Lung (tissue), 17 donors: ENCODE measurements at places on chromosomes 5 and 9. TPM values are rescaled to one million over a fixed set of nuclear protein-coding genes. Genes with fewer than 3 reads are reported as not detected.

SH3RF2 gene
- 1.3 TPM for total RNA-seq

GRCh38 chr5:172177176-172177575 is 10.8 kb downstream of the STK10 start:
- no peak overlapping the region for H3K4me3 ChIP-seq
- H3K36me3 ChIP-seq: no peaks in the 10 kb centered on the region
- no peaks in the 10 kb centered on the region for H3K27me3 ChIP-seq
- H3K27ac ChIP-seq: no peak overlapping the region
- no peaks in the 10 kb centered on the region for H3K4me1 ChIP-seq
- no peak for DNase-seq

CACFD1 gene
- total RNA-seq: 40.5 TPM

GRCh38 chr9:113808391-113809358 is 67.4 kb upstream of the ZNF618 start:
- peak overlapping the region; percentile 33 for H3K27ac ChIP-seq
- peak; percentile 92 for DNase-seq
- no peaks in the 10 kb centered on the region for H3K27me3 ChIP-seq

- no peak for DNase-seq
- H3K36me3 ChIP-seq: no peaks in the 10 kb centered on the region
- no peaks in the 10 kb centered on the region for H3K27me3 ChIP-seq
- H3K27ac ChIP-seq: no peak overlapping the region
- H3K4me1 ChIP-seq: peaks cover 32% of the 10 kb centered on the region
These were observed 163.4 kb downstream of the ERCC6L2 start for GRCh38 chr9:96038914-96039313.

DNA sequence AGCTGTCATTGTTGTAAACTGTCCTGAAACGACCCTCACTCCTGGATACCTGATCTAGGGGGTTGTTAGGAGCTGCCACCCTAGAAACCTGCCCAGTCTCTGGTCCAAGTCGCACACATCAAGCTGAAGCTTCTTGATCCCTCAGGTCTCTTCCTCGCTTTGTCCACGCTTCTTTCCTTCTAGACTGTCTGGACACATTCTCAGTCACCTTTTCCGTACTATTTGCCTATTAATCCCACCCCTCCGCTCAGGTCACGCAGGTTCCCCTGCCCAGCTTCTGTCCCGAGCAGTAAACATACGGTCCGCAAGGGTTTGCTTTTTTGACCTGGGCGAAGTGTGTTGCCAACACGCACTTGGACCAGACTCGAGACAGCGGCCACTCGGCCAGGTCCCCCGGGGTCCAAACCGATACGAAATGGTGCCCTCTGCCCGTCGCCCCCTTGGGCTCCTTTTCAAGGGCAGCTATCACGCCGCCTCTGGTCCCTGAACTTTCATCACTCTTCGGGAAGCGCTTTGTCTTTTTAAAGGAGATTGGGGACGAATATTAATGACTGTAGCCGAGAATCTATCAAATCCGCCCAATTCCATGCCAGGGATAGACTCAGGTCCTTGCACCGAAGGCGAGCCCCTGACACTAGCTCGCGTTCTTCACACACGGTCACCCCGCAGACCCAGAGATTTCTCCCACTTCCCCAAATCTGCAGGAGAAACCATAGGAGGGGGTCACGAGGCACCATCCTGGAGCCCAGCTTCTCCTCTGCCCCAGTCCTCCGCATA is 814 bp downstream of the PLCXD3 start:
- no peaks in the 10 kb centered on the region for H3K27me3 ChIP-seq
- H3K27ac ChIP-seq: peak overlapping the region; percentile 58
- no peak for DNase-seq
- peak overlapping the region; percentile 62 for H3K4me3 ChIP-seq
- peaks cover 6% of the 10 kb centered on the region for H3K4me1 ChIP-seq
- no peaks in the 10 kb centered on the region for H3K36me3 ChIP-seq

ADAMTS2 gene
- 45.5 TPM for total RNA-seq

DNA sequence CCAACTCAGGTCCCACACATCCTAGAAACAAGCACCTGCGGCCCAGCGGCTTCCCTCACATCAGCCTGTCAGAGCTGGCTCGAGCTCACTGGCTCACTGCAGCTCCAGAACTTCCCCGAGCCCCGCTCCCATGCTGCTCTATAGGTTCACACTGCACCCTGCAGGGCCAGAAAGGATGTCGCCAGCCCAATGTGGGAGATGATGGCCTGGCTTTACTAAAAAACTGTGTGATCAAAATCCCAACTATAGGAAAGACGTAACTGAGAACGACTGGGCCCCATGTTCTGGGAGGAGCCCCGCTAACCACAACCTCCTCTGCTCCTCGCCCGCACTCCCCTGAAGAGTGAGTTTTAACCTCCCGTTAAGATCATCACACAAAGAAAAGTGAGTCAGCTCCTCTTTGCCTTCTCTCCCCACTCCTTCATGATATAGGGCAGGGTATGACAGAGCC is 4.6 kb downstream of the SURF4 start:
- DNase-seq: no peak
- no peak overlapping the region for H3K27ac ChIP-seq
- H3K27me3 ChIP-seq: no peaks in the 10 kb centered on the region
- H3K4me1 ChIP-seq: peaks cover 6% of the 10 kb centered on the region
- no peak overlapping the region for H3K4me3 ChIP-seq
- peaks cover 31% of the 10 kb centered on the region for H3K36me3 ChIP-seq

DAB2IP gene
- total RNA-seq: 75.0 TPM

GRCh38 chr5:57698802-57699201 is 216.2 kb upstream of the ACTBL2 start:
- H3K27ac ChIP-seq: peak overlapping the region; percentile 59
- no peaks in the 10 kb centered on the region for H3K27me3 ChIP-seq
- H3K4me3 ChIP-seq: no peak overlapping the region
- peaks cover 44% of the 10 kb centered on the region for H3K4me1 ChIP-seq
- no peaks in the 10 kb centered on the region for H3K36me3 ChIP-seq

CCDC171 gene
- total RNA-seq: 17.0 TPM

DNA sequence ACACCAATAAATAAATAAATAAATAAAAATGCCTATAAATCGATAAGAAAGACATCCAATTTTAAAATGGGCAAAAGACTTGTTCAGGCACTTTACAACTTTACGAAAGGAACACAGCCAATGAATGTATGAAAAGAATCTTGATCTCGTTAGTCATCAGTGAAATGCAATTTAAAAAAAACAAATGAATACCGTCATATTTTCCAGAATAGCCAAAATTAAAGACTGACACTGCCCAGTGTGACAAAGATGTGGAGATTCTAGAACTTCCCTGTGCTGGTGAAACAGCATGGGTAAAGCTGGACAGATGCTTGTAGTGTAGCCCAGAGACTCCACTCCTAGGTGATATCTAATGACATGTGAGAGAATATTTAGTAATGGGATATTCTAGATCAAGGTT is 127.1 kb downstream of the GOLPH3 start:
- no peak for DNase-seq
- H3K36me3 ChIP-seq: no peaks in the 10 kb centered on the region
- H3K4me3 ChIP-seq: no peak overlapping the region
- no peak overlapping the region for H3K27ac ChIP-seq

SARDH gene
- 8.4 TPM for total RNA-seq

- H3K4me3 ChIP-seq: no peak overlapping the region
- H3K4me1 ChIP-seq: peaks cover 3% of the 10 kb centered on the region
- H3K27ac ChIP-seq: no peak overlapping the region
- no peaks in the 10 kb centered on the region for H3K36me3 ChIP-seq
- no peaks in the 10 kb centered on the region for H3K27me3 ChIP-seq
- no peak for DNase-seq
These were observed 121.8 kb upstream of the MTAP start for GRCh38 chr9:21680590-21680989.

GRCh38 chr5:76724871-76725270 is 8.9 kb downstream of the F2R start:
- H3K27ac ChIP-seq: no peak overlapping the region
- no peak overlapping the region for H3K4me3 ChIP-seq
- H3K36me3 ChIP-seq: peaks cover 6% of the 10 kb centered on the region
- no peak for DNase-seq
- no peaks in the 10 kb centered on the region for H3K27me3 ChIP-seq

DNA sequence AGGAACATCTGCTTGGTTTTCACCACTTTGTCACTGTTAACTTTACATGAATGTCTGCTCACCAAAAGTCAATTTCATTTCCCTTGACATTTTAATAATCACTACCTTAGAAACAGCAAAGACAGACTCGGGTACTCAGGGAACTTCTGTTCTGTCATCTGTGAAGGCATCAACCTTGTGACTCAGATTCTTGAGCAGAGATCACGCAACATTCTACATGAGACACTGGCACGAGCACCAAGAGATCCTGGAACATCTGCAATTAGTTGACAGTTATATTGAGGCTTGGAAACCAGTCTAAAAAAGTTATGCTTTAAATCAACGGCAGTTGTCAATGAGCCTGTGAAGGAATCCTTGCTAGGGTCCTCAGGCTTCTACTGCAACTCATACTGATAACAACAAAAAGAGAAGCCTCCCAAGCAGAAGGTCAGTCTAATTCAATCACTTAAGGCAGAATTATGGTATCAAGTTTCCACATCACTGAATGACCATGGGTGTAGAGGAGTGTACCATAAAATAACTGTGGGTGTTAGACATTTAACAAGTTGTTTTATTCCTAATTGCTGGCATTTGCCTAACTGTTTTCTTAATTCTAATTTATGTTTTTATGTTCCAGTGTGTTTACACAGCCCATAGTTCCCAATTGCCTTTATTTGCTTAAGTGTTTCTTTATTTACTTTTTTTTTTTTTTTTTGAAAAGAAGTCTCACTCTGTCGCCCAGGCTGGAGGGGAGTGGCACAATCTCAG is 3.3 kb upstream of the PBX3 start:
- no peak overlapping the region for H3K27ac ChIP-seq
- no peak overlapping the region for H3K4me3 ChIP-seq
- no peaks in the 10 kb centered on the region for H3K27me3 ChIP-seq
- no peak for DNase-seq
- H3K4me1 ChIP-seq: peaks cover 14% of the 10 kb centered on the region

PCDHA1 gene
- not detected for total RNA-seq

GRCh38 chr5:91586232-91586631 is 203.1 kb upstream of the ARRDC3 start:
- no peak overlapping the region for H3K27ac ChIP-seq
- no peaks in the 10 kb centered on the region for H3K4me1 ChIP-seq
- H3K4me3 ChIP-seq: no peak overlapping the region
- H3K36me3 ChIP-seq: no peaks in the 10 kb centered on the region

CCL27 gene
- total RNA-seq: not detected

QRFP gene
- total RNA-seq: not detected

SUB1 gene
- 234 TPM for total RNA-seq

DNA sequence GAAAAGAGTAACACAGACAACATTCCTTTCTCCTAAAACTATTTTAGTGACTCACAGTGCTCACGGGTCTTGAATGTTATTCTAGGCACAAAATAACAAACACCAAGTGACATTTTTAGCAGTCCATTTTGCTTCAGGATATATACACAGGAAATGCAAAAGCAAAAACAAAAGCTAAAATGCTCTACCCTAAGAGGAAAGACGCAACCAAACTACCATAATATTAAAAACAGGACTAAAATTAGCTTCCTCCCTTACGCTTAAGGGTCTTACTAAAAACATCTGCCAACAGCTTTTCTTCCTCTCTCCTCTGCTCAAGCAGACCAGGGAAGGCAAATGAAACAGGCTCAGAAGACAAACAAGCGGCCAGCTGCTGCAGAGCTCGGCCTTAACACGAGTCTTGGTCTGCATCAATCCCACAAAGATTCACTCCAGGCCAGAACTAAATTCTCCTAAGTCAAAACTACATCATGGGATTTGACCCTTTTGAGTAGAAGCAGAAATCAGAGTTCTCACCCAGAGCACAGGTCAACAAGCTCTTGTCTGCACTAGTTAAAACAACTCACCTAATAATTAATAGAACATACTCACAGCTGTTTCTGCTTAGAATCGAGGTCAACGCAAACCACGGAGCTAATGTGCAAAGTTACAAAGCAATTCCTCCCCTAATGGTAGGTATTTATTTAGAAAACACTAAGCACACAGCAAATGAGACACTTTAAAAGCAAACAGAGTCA is 62.3 kb downstream of the RAPGEF1 start:
- no peaks in the 10 kb centered on the region for H3K36me3 ChIP-seq
- H3K4me1 ChIP-seq: peaks cover 33% of the 10 kb centered on the region
- DNase-seq: peak; percentile 87
- no peaks in the 10 kb centered on the region for H3K27me3 ChIP-seq

N4BP3 gene
- total RNA-seq: 11.4 TPM

FBXL17 gene
- 23.9 TPM for total RNA-seq

DNA sequence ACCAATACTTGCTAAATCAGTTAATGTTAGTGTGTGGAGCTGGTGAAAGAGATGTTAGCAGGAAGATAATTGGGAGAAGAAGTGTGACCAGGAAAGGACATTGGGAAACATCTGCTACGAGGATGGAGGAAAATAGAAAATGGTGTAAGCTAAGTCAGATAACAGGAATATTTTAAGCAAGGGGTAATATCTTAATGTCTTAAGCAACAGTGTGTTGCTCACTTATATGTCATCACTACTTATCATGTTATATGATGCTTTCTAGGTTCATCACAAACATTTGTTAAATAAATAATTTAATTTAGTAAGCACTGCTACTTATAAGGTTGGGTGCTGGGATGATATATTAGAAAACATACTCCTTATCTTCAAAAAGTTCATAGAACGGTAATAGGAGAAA is 326.1 kb downstream of the EDIL3 start:
- H3K36me3 ChIP-seq: peaks cover 1% of the 10 kb centered on the region
- H3K27me3 ChIP-seq: no peaks in the 10 kb centered on the region
- no peak overlapping the region for H3K27ac ChIP-seq
- no peak overlapping the region for H3K4me3 ChIP-seq

DNA sequence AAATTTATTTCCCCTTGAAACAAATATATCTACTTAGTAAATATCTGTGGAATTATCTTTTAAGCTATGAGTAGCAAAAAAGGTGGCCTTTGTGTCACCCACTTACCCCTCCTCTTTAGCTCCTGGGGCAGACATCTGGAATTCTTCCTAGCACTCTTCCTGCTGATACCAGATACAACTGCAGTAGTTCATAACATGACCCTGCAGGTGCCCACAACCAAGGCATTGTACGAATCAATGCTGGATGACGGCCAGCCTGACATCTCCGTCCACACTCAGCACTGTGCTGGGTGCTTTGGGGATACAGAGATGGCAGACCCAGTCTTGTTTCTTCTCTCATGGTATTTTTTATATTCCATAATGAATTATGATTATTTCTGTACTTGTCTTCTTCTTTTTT is 152.3 kb downstream of the GOLPH3 start:
- H3K36me3 ChIP-seq: no peaks in the 10 kb centered on the region
- peaks cover 16% of the 10 kb centered on the region for H3K4me1 ChIP-seq
- H3K4me3 ChIP-seq: no peak overlapping the region
- H3K27me3 ChIP-seq: no peaks in the 10 kb centered on the region

GRCh38 chr5:138585157-138585556 is 10.0 kb upstream of the HSPA9 start:
- H3K27ac ChIP-seq: no peak overlapping the region
- peaks cover 3% of the 10 kb centered on the region for H3K4me1 ChIP-seq
- no peaks in the 10 kb centered on the region for H3K36me3 ChIP-seq
- H3K27me3 ChIP-seq: no peaks in the 10 kb centered on the region
- H3K4me3 ChIP-seq: no peak overlapping the region

GRCh38 chr5:86439593-86440110 is 178.1 kb upstream of the COX7C start:
- no peaks in the 10 kb centered on the region for H3K36me3 ChIP-seq
- no peak overlapping the region for H3K4me3 ChIP-seq
- H3K4me1 ChIP-seq: no peaks in the 10 kb centered on the region
- DNase-seq: no peak
- no peaks in the 10 kb centered on the region for H3K27me3 ChIP-seq
